ENCODE measurements at places on chromosomes 6 and 20.

DNA sequence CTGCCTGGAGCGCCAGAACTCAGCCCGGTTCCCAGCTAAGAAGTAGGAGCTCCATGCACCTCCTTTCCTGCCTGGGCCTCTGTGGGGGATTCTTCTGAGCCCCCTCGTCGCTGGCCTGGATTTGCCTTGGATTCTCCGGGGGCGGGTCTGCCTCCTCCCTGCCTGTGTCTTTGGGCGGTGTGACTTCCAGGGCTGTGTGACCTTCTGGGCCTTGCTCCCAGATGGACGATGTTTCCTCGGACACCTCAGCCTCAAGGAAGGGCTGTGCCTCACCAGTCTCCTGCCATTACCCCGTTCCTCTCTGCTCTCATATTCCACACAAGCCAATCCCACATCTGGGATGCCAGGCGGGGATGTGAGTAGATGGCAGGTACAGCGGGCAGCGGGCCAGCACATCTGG is 76.8 kb downstream of the ERMARD start:
- DNase-seq: no peak

DNA sequence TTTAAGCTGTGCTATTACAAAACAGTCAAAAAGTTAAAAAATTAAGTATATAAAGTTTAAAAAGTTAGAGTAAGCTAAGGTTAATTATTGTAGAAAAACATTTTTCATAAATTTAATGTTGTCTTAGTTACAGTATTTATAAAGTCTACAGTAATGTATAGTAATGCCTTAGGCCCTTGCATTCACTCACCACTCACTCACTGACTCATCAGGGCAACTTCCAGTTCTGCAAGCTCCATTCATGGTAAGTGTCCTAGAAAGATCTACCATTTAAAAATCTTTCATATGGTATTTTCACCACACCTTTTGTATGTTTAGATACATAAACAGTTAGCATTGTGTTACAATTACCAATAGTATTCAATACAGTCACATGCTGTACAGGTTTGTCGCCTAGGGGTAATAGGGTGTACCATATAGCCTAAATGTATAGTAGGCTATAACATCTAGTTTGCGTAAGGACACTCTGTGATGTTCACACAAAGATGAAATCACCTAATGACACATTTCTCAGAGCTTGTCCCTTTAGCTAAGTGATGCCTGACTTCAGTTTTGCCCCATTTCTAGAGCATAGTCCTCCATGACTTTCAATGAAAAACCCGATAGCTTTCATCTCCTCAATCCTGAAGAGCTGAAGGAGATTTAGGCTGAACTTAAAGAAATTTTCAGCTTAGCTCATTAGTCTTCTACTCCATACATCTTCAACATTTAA is 14.9 kb upstream of the HLA-DRA start:
- DNase-seq: no peak

- DNase-seq: no peak
Measured at GRCh38 chr6:27267857-27268434, 20.4 kb downstream of the PRSS16 start.

- no peak for DNase-seq
Measured at GRCh38 chr6:135170849-135171248, 10.3 kb upstream of the MYB start.

DNA sequence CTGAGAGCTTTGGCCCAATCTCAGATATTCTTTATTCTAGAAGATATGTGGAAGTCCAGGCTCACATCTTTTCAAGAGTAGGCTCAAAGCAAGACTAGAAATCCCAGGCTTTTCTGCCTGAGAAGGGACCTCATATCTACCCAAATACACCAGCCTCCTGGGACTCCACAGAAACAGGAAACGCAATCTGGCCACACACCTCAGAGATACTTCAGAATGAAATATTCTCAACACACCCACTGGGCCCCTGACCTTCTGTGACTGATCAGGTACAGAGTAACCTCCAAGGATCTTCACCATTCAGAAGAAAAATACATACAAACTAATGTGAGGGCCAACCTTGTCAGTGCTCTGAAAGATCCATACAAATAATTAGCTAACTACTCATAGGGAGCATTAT is 183.2 kb downstream of the HIVEP2 start:
- no peak for DNase-seq

GRCh38 chr6:135323202-135323668 is 142.1 kb downstream of the MYB start:
- no peak for DNase-seq

DNA sequence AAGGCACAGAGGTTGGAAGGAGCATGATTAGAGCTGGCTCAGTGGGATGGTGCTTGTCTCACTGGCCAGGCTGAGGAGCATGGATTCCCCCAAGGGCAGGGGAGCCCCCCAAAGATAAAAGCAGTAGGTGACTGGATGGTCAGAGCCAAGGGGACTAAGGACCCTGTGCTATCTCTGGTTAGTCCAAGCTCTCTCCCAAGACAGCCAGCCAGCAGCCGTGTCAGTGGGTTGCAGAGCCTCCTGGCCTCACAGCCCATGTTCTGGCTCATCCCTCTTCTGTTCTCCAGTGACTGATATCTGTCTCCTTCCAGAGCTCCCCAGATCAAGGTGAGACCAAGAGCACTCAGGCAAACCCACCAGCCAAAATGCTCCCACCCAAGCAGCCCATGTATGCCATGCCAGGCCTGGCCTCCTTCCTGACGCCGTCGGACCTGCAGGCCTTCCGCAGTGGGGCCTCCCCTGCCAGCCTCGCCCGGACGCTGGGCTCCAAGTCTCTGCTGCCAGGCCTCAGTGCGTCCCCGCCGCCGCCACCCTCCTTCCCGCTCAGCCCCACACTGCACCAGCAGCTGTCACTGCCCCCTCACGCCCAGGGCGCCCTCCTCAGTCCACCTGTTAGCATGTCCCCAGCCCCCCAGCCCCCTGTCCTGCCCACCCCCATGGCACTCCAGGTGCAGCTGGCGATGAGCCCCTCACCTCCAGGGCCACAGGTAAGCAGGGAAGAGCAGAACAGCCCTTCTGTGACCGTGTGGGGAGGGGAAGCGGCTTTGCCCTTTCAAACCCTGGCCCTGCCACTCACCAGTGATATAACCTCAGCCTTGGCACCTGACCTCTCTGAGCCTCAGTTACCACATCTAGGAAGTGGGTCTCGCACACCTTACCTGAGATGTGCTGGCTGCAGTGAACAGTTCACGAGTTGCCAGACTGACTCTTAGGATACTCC is 121.3 kb downstream of the JPH2 start:
- DNase-seq: no peak

- no peak for DNase-seq
Measured at GRCh38 chr6:44000164-44000842, 126.9 kb downstream of the MRPL14 start.

DNA sequence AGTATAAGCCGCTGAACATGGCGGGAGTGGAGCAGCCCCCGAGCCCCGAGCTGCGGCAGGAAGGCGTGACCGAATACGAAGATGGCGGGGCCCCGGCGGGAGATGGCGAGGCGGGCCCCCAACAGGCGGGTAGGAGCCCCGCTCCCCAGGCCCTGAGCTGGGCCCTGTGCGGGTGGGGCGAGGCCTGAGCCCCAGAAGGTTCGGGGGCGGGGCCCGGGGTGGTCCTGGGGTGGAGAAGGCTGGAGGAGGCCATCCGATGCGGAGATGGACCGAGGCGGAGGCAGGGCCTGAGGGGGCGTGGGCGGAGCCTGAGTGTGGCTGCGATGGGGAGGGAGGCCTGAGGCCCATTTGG is 7.1 kb downstream of the L3MBTL1 start:
- no peak for DNase-seq

GRCh38 chr20:19783966-19784401 is 25.9 kb downstream of the RIN2 start:
- DNase-seq: no peak

DNA sequence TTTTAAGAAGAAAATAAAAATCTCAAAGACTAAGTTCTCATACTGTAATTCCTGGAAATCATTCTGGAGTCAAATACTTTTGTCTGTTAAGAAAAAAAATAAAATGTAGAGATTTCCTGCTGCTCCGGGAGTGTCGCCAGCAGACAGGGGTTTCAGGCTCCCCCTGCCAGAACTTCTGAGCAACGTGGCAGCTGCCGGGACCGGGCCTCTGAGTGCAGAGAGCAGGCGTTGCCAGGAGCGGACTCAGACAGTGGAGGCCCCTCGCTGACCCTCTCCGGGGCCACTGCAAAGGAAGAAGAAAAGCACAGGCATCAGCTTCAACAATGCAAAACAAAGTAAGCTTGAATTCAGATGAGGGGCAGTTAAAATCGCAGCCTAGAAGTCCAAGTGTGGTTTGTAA is 95.5 kb downstream of the THBS2 start:
- no peak for DNase-seq

DNA sequence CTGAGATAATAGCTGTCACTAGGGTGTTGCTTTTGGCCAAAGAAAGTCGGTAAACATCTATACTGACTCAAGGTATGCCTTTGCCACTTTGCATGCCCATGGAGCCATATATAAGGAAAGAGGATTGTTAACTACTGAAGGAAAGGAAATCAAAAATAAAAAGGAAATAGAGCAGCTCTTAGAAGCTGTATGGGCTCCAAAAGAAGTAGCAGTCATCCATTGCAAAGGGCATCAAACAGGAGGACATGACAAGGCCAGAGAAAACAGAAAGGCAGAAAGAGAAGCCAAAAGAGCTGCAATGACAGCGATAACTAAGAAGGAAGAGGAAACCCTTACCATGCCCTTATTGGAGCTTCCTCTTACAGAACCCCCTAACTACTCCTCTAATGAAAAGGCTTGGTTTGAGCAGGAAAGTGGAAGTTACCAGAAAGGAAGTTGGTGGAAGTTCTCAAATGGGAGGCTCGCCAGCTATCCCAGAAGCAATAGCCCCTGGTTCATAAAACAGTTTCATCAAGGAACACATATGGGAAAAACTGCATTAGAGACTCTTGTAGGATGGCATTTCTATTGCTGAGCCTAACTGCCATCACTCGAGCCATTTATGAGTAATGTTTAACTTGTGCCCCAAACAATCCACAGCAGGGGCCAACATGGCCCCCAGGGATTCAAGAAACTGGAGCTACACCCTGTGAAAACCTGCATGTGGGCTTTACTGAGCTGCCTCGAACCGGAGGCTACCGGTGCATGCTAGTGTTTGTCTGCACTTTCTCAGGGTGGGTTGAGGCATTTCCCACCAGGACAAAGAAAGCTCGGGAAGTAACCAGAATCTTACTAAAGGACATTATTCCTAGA is 7.0 kb downstream of the IL22RA2 start:
- no peak for DNase-seq

GRCh38 chr6:68710916-68711315 is 75.8 kb downstream of the ADGRB3 start:
- DNase-seq: no peak

DNA sequence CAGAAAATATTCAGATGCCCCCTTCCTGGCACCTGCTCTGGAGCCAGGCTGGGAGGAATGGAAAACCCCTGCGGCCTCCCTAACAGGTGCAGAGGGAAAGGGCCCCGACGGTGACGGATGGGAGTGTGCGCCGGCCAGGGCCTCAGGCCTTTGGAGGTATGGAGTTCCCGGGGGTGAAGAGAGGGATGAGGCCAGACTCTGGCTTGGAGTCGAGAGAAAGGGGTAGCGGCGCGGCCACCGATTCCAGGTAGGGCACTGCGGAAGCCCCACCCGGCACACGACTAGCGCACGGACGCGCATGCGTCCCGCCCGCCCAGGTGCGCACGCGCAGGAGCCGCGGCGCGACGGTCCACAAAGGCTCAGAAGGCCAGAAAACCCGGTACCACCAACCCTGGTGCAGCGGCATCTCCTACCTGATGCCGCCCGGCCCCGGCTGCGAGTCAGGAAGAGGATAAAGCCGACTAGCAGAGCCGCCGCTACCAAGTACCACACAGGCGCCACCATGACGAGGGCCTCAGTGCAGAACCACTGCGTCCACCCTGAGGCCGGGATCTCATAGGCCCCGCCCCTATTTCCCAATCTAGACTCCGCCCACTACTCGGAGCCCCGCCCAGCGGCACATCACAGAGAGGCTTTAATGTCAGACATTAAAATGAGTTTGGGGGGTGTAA is at the start of gene DDRGK1:
Gene DDRGK1, minus strand, starts transcription at position 559 of the 671 bp plus-strand sequence. Its CDS starts 55 bp downstream, at position 504.
- peak; percentile 91 for DNase-seq

DNA sequence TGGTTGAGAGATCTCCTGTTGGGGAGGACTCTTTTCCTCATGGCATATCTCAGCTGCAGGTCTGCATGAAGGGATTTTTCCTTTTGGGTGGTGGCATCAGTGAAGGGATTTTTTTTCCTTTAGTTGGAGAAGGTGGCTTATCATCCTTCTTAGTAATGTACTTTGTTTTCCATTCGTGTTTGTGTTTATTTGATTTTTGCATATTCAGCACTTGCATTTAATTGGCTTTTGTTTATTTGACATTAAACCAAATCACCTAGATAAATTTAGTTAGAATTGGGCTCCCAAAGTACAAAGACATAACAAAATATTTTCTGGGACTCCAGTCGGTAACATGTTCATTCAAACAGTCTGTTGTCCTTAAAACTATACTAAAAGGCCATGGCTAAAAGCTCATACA is 56.2 kb upstream of the MANEA start:
- no peak for DNase-seq

- no peak for DNase-seq
Measured at GRCh38 chr6:157139054-157139708, 184.1 kb downstream of the TMEM242 start.

GRCh38 chr6:2086326-2086965 is 159.0 kb downstream of the GMDS start:
- no peak for DNase-seq

DNA sequence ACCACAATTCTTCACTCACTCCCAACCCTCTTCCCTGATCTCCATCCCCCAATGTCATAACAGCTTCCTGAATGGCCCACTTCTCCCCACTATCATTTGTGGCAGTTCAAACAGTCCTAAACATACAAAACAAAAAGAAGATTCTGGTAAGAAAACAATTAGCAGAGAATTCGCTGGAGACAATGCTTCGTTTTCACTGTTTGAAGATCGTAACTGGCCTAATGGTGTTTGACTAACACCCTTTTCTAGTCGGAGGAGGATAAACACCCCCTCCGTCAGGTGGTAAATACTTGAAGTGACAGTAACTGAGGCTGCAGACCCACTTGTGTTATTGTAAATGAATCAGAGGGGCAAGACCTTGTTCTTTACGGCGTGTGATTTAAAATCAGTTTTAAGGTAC is 3.8 kb downstream of the EYA2 start:
- no peak for DNase-seq

GRCh38 chr6:8108031-8108660 is 5.8 kb upstream of the EEF1E1 start:
- DNase-seq: no peak

DNA sequence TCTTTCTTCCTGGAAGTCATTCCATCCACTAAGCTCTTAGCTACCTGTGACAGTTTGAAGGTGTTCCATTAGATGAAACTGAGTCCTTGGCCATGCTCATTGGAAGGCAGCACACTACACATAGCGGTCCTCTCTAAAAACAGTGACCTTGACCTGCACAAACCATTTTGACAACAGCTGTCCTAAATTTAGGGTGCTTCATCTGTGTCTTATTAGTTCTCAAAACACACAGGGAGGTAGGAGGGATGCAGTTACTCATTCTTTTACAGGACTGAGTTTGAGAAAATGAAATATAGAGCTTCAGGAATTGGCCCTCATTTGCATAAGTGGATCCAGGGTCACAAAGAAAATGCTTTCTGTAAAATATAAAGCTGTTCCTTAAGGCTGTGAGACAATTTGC is 20.4 kb upstream of the MAP3K4 start:
- no peak for DNase-seq

- no peak for DNase-seq
Measured at GRCh38 chr20:62755817-62756724, 40.2 kb upstream of the MRGBP start.

GRCh38 chr20:54550776-54551396 is 75.5 kb downstream of the DOK5 start:
- no peak for DNase-seq
